ENCODE measurements at places on chromosomes 5 and 9.

- no peak for DNase-seq
Measured at GRCh38 chr5:131983244-131983771, 28.1 kb downstream of the ACSL6 start.

DNA sequence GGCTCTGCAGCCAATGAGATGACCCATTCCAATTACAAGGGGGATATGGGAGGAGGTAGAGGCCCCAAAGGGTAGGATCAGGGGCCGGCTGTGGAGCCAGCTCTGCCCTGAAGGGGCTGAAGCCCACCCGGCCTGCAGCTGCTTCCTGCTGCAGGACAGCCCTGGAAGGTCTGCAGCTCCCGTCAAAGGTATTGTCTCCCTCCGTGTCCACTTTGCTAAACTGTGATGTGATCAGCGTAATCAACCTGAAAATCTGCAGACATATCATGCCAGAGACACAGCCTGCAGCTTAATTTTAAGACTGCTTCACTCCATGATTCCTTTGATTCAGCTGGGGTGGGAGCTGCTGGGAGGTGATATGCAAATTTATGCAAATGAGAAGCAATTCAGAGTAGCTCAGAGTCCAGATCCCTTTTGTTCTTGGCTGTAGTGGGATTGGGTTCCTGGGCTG is 90.7 kb downstream of the GADD45G start:
- no peak for DNase-seq

DNA sequence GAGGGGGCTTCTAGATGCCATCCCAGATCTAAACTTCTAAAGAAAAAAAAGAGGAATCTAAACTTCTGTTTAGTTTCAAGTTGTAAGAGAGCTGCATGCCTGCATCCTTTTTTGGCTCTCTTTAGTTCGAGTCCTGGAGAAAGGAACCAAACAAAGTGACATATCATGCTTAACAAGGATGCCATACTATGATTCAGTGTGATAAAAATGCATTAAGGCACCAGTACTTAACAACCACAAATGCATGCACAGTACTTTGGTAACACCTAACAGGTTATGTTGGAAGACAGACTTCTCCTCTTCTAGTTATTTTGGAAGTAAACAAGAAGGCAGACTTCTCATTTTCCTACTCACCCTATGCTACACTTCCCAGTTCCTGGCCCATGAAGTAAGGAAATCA is 27.3 kb downstream of the NME5 start:
- no peak for DNase-seq

DNA sequence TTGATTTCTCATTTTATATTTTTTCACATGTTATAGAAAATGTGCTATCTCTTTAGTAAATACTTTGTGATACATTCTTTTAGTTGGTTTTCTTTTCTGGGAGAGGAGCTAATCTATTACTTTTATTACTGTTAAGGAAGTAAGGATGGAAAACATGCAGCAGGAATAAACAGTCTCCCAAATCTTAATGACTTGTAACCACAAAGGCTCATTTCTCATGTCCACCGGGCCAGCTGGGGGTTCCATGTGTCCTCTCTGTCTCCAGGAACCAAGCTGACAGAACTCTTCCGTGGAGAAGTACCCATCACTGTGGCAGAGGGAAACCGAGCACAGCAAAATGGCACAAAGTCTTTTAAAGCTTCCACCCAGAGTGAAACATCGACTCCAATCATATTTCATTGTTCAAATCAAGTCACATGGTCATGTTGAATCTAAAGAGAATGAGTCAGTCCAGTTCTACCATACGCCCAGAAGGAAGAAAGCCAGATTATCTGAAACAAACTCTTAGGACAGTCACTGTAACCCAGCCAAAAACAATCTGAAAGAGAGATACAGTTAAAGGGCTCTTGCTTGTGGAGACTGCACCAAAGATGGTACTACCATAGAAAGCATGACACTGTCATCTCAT is 97.1 kb upstream of the CDH6 start:
- no peak for DNase-seq

- DNase-seq, result no peak
Measured at GRCh38 chr5:115484368-115484767, 60.2 kb downstream of the FEM1C start.

GRCh38 chr9:16591092-16591491 is 279.4 kb downstream of the BNC2 start:
- DNase-seq, result no peak

DNA sequence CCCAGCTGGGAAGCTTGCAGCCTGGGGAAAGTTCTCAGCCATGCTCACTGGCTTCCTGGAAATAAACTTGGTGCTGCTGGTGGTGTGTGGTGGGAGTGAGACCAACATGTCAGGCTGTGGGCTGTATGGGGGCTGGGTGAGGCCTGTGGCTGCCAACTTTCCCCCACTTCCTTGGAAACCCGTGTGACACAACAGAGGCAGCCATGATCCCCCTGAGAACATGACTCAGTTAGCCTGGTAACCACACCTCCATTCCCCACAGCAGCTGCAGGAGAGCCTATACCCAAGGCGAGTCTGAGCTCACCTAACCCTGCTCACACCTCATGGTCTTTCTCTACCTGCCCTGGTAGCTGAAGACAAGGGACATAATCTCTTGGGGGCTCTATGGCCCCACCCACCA is 72.7 kb upstream of the RGMB start:
- DNase-seq, result no peak

- DNase-seq, result no peak
Measured at GRCh38 chr5:141182248-141182647, at the start of gene PCDHB16. PCDHB16 (plus strand) TSS chr5:141182387; CDS start chr5:141182560, 173 bp downstream.
